ENCODE measurements at places on chromosomes 3 and 15.

DNA sequence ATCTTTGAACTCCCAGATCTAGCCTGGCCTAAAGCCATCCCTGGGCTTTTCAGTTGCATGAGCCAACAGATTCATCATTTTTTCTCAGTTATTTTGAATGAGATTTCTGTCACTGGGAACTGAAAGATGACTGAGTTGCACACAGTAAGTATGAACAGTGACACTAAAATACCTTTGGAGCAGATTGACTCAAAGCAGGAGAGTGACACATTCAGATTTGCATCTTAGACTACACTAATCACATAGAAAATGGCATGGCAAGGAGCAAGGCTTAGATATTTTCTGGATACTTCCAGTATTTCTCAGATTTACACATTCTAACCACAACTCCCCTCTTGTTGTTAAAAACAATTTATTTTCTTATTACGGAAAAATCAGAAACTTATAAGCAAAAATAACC lies 32.8 kb downstream of the SEC62 start:
- DNase-seq = no peak

- no peak for DNase-seq
These were observed 51.0 kb upstream of the FURIN start for GRCh38 chr15:90817117-90818057.

GRCh38 chr15:99125061-99125891 lies 20.4 kb downstream of the SYNM start:
- no peak for DNase-seq

DNA sequence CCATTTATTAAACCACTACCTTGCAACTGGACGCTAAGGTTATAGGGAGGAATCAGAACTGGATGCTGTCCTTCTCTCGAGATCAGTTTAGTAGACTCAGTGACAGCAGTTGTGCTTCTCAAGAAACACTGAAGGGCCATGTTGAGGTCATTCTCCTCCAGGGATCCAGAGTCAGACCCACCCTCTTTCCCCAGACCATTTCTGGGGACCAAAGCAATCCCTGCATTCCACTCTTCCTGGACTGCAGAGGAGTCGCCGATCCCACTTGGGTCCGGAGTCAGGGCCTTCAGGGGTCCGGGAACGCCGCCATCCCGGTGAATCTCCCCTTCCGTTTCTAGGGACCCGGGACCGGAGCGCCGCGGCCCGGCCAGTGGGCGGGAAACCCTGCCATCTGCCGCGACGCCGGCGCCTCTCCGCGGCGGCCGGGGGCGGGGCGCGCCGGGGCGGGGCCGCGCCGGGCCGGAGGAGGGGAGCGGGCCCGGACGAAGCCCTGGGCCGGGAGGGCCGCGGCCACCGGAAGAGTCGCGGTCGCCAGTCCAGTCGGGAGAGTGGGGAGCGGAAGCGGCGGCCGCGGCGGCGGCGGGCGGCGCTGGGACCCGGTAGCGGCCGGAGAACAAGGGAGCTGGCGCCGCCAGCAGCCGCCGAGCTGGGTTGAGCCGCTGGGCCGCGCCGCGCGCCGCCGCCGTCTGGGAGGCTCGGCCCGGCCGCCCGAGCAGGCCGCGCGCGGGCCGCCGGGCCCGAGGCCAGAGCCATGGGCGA lies at the start of gene DVL3:
TSS of gene DVL3 (plus strand) at position 493 of the 759 bp plus-strand sequence. CDS start at position 752, 259 bp downstream.
- DNase-seq = peak; percentile 56

GRCh38 chr15:44812029-44812517 lies 75.7 kb downstream of the TRIM69 start:
- DNase-seq = no peak

- no peak for DNase-seq
These were observed 248.9 kb downstream of the SV2B start for GRCh38 chr15:91348752-91349500.

GRCh38 chr3:122760453-122761271 lies 33.0 kb downstream of the HSPBAP1 start:
- DNase-seq = no peak

- no peak for DNase-seq
These were observed 2.5 kb downstream of the GXYLT2 start for GRCh38 chr3:72890166-72890925.
